ENCODE measurements at places on chromosomes 3 and 15. TPM values are rescaled to one million over a fixed set of nuclear protein-coding genes. Genes with fewer than 3 reads are reported as not detected.

- no peak overlapping the region for H3K4me3 ChIP-seq
- DNase-seq: no peak
- H3K27ac ChIP-seq: no peak overlapping the region
- H3K27me3 ChIP-seq: peaks cover 10% of the 10 kb centered on the region
- H3K4me1 ChIP-seq: no peaks in the 10 kb centered on the region
Observed at GRCh38 chr3:53613125-53613524, 118.7 kb downstream of the CACNA1D start.

The TM4SF18 gene
- 3.7 TPM for total RNA-seq

DNA sequence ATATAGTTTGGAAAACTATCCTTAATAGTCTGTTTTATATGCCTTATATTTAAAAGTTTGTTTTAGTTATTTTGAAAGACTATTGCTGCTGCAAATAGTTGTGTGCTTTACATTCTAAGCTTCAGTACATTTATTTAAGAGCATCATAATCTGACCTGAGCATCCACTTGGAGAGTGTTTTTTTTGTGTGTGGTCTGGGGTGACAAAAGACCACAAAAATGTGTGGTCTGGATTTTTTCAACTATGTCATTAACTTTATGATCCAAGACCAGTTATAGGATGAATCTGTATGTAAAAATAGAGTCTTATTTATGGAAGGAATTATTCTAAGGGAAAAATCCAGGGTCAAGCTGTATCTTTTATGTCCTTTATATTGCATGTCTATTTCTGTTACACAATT lies 77.4 kb downstream of the SLTM start:
- peaks cover 16% of the 10 kb centered on the region for H3K4me1 ChIP-seq
- DNase-seq: no peak
- H3K36me3 ChIP-seq: peaks cover 21% of the 10 kb centered on the region
- no peak overlapping the region for H3K4me3 ChIP-seq
- peak overlapping the region; percentile 7 for H3K27ac ChIP-seq

DNA sequence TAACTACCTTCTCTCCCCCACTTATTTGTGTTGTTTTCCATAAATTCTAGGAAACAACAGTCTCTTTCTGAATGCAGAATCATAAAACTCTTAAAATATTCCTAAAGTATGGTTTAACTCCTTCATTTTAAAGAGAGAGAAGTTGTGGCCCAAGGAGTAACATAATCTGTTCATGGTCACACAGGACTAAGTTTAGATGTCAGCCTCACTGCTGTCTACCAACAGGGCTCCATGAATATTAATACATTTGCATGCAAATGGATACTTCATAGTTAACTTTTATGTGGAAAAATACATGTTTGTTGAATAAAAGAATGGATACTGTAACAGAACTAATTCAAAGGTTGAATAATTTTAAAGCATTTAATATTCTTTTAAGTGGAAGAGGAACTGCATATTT lies 18.5 kb upstream of the IL1RAP start:
- H3K27me3 ChIP-seq: peaks cover 12% of the 10 kb centered on the region
- H3K36me3 ChIP-seq: no peaks in the 10 kb centered on the region
- no peak for DNase-seq
- peaks cover 7% of the 10 kb centered on the region for H3K4me1 ChIP-seq
- no peak overlapping the region for H3K27ac ChIP-seq
